ENCODE measurements at places on chromosomes 7 and 10.
A peak's percentile ranks its signal among the peaks of the same experiment; 100 is the strongest.

DNA sequence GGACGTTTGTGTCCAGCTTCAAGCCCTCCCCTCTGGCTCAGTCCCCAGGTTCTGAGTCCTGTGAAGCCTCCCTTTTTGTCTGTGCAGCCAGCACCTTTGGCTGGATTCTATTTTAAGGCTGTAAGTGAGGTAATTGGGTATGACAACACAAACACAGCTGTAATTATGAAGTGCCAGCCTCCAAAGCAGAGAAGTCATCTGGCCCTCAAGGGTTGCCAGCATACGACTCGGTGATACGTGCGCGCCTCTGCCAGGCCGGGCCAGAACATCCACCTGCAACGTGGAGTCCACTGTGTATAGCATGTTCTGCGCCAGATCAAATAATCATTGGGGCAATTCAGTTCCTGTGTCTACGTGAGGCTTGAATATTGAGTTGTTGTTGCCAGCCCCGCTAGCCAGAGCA lies 6.7 kb upstream of the FAM180A start:
- DNase-seq = no peak

DNA sequence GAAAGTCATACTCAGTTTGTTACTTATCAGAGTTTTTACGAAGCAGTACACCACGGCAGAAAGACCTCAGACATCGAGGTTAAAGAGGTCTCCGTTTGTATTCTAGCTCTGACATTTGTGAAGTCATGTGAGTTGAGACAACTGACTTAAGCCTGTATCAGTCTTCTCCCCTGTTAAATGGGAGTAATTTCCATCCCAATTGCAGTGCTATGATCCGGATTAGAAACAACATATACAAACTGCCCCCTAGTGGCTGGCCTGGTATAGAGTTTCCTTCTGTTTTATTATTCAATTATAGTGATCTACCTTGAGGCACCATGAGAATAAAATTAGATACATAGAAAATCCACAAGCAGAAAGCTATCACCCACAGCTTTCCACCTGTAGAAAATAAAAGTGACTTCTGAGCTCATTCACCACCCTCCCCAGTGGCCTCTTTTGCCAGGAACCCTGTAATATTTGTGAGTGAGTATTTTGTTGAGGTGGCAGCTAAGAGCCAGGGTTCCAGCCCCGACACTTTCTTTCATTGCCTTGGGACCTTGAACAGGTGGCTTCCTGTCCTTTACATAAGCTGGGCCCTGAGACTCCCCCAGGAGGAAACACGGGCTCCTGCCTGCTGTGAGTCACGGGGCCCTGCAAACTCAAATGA lies 607.2 kb upstream of the MGMT start:
- DNase-seq = peak; percentile 2

DNA sequence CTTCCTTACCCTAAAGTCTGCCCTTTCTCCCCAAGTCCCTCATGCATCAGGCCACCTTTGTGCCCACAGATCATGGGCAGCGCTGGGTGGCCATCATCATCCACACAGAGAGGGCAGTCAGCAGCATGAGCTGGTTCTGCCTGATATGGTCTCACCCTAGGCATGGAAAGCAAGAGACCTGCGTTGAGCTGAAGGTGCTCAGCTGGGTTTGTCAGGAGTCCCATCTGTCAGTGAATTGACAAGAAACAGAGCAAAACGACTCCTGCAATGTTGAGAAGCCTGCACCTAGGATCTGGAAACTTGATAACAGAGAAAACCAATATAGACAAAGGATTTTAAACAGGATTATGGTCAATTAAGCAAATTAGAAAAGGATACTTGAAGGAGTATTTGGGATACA lies 242.7 kb upstream of the PRSS1 start:
- DNase-seq = no peak

- DNase-seq = no peak
Observed at GRCh38 chr10:24929056-24929544, 23.3 kb downstream of the PRTFDC1 start.

DNA sequence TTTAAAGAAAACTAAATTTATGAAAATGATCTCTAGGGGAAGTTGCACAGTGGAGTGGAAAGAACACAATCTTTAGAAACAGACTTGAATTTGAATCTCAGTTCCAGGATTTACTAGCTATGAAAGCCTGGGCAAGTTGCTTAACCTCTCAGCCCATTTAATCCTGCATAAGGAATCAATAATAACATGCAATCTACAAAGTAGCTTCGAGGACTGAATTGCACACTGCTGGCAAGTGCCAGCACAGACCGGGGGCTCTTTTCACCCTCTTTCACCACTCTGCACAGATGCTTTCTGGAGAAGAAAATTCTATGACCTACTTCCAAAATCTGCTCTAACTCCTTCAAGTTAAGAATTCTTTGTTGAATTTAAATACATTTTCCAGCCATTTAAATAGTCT lies 63.4 kb upstream of the ANK3 start:
- DNase-seq = no peak

GRCh38 chr10:33215154-33215553 lies 119.3 kb downstream of the NRP1 start:
- DNase-seq = no peak

DNA sequence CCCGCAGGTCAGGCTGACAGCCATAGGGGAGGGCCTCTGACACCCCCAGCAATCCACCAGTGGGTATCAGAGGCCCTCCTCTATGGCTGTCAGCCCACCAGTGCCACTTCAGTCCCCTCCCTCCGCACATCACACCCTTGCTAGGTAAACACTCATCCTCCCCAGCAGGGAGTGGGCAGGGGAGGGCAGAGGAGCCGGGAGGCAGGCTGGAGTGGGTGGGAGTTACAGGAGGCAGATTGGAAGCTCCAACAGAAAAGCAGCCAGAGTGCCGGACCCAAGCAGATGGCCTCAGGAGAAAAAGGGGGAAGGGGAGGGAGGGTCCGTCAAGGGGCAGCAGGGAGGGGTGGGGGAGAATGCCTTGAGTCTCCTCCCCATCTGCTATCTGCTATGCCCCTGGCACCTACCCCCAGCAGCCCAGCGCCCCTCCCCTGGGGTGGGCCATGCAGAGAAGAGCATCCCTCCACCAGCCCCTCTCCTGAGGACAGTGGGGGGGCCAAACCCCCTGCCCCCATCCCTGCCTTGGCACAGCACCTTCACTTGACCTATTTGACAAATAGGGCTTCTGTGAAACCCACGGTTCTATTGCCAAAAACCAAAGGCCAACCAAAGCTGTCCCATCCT lies 2.4 kb downstream of the RASGEF1A start:
- DNase-seq = no peak

- no peak for DNase-seq
Observed at GRCh38 chr10:29545122-29545521, 89.6 kb downstream of the SVIL start.

GRCh38 chr10:124963866-124964720 lies 22.2 kb downstream of the ZRANB1 start:
- DNase-seq = no peak

GRCh38 chr7:6444516-6445269 lies 3.1 kb downstream of the DAGLB start:
- DNase-seq = no peak

DNA sequence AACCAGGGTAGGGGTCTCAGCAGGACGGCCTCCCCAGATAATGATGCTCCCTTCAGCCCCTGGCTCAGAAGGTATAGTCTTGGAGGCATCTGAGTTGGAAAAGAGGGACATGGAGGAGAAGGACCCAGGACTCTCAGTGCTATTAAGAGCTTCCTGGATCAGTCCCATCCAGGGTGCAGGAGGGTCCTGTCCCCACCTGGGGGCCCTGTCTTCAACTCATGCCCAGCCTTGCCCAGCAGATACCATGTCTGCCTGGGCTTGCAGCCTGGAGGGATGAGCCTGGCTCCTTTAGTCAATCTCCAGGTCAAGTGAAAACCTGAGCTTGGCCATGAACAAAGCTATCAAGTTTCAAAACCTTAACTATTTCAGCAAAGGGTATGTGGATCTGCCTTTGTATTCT lies 67.6 kb downstream of the PRTFDC1 start:
- DNase-seq = no peak

GRCh38 chr10:104337521-104337984 lies 712 bp downstream of the ITPRIP start:
- no peak for DNase-seq

GRCh38 chr10:1033601-1034000 lies 7.9 kb upstream of the IDI2 start:
- no peak for DNase-seq

- DNase-seq = no peak
Observed at GRCh38 chr10:102452672-102453340, 1.5 kb upstream of the C10orf95 start.

DNA sequence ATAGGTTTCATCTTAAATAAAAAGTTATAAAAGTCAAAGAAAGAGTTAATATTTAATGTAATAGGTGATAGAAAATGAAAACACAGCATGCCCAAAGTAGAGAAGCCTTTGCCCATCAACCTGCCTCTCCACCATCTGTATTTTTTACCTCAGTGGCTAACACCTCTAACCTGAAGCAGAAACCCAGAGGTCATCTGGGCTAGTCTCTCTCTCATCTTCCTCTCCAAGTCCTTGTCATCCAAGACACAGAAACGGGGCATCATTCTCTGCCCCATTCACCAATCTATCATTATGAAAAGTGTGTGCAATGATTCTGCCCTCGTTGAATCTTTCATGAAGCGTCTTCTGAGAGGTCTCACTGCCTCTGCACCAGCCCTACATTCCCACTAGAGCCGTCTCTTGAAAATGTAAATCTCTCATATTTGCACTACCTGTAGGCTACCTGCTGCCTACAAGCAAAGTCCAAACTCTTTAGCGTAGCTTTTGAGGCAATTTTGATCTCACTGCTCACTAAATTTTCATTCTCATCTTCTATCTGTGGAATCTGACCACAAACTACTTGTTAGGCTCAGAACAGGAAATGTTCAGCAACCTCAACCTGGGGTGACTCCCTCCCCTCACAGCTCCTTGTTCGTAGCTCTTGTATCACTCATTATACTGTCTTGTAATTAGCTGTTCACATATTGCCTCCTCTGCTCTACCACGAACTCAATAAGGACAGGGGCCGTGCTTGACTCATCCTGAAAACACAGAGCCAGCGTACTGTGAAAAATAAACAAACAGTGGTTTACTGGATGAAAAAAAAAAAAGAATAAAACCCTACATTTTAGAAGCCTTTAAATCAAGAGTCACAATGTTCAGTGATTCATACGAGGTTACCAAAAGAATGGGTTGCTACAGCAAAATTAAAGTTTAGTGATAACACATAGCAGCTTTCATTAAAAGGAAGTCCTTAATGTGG lies 83.1 kb downstream of the CTNNA3 start:
- DNase-seq = peak; percentile 81

GRCh38 chr10:75498884-75499350 lies 67.5 kb downstream of the LRMDA start:
- DNase-seq = no peak

DNA sequence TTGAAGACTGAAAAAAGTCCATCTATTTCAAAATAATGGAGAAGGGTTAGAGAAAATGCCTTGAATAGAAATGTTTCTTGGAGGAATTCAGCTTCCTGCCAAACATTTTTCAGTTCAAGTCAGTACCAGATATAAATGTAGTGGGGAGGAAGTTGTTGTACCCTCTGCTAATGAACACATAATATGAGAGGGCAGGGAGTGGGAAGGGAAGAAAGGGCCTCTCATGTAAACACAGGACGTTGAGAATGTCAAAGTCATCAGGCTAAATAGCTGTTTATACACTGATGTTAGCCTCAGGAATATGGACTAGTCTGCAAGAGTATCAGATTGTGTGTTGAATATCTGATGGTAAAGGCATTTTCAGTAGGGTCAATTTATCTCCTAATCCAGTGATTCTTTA lies 37.0 kb downstream of the GPR37 start:
- no peak for DNase-seq

DNA sequence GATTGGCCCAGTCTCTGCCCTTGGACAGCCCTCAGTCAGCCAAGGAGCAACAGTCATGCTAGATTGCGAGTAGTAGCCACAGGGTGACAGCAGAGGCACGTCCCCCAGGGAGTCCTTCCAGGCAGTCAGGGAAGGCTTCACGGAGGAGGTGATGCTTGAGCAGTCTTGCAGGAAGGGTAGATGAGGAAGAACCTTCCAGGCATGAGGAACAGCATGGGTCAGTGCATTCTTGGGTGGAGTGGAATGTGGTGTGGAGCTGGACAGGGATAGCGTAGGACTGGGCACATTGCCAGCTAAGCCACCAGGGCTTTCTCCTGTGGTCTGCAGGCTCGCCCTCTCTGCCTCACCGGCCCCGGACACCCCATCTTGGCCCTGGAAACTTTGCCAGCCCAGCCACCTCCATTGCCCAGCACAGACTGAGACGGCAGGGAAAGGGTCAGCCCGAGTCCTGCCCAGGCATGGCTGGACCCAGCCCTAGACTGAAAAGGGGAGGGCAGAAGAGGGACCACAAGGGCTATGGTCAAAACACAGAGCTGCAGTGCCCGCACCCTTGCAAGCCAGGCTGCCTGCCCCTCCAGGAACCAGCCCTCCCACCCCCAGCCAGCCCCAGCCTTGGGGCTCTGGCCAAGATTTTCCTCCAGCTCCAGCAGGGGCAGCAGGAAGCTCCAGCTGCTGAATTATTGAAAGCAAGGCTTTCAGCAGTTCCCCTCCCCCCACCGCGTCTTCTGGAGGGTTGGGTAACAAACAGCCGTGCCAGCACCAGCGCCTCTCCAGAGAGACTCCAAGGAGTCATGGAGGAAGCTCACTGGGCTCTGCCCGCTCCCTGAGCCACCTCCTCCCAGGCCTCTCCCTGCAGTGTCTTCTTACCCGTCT lies 18.7 kb downstream of the SRRM3 start:
- DNase-seq = no peak

DNA sequence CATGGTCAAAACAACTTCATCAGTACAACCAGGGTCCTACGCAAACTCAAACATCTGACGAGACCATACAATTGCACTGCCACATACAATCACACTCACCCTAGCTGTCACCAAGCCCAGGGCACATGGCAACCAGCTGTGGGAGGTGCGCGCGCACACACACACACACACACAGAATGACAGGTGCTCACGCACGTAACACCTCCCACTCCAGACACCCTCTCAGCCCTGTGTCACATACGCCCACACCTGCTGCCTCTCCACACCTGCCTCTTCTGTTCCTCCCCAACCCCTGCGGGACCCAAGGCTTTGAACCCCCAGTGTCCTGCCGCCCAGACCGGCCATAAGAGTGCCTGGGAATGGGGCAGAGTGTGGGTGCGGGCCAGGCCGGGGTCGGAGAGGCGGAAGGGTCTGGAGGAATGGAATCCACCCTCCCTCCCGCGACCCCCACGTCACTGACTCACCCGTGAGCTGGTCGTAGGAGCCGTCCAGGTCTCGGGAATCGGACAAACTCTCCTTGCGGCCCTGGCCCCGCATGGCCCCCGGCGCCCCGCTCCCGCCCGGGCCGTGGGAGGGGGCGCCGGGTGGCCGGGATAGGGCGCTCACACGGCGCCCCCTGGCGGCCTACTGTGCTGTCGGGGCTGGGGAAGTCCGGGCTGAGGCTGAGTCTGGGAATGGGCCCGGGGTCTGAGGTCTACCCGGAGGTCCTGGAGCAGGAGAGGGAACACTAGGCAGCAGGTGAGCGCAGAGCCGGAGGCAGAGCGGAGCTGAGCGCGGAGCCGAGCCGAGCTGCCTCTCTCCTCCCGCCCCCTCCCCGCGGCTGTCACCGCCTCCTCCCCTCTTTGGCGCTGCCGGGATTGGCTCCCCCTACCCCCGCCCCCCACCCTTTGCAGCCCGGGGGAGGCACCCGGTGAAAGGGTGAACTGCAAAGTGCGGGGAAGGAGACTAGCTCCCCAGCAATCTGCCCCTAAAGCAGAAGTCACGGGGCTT lies at the start of gene KCNIP2:
Gene KCNIP2 (minus strand): TSS at position 769 of the 990 bp plus-strand sequence. CDS start 232 bp downstream, at position 537.
- peak; percentile 57 for DNase-seq
